ENCODE measurements at places on chromosomes 1 and 21. TPM values are rescaled to one million over a fixed set of nuclear protein-coding genes. Genes with fewer than 3 reads are reported as not detected.

- H3K4me1 ChIP-seq, result peaks cover 5% of the 10 kb centered on the region
- peaks cover 10% of the 10 kb centered on the region for H3K27me3 ChIP-seq
- H3K4me3 ChIP-seq, result peak overlapping the region; percentile 68
- H3K27ac ChIP-seq, result no peak overlapping the region
- no peaks in the 10 kb centered on the region for H3K36me3 ChIP-seq
These were observed 750 bp downstream of the RHOU start for GRCh38 chr1:228735871-228736586.

- H3K27ac ChIP-seq, result no peak overlapping the region
- DNase-seq, result no peak
- H3K4me3 ChIP-seq, result no peak overlapping the region
- H3K4me1 ChIP-seq, result peaks cover 2% of the 10 kb centered on the region
- H3K36me3 ChIP-seq, result no peaks in the 10 kb centered on the region
These were observed 30.2 kb downstream of the PLA2G4A start for GRCh38 chr1:186858923-186859322.

- no peak overlapping the region for H3K27ac ChIP-seq
- peaks cover 2% of the 10 kb centered on the region for H3K27me3 ChIP-seq
- H3K36me3 ChIP-seq, result no peaks in the 10 kb centered on the region
- peaks cover 77% of the 10 kb centered on the region for H3K4me1 ChIP-seq
These were observed 14.1 kb upstream of the IL10 start for GRCh38 chr1:206786212-206786886.

- H3K27ac ChIP-seq, result no peak overlapping the region
- no peak for DNase-seq
- no peaks in the 10 kb centered on the region for H3K4me1 ChIP-seq
- no peaks in the 10 kb centered on the region for H3K36me3 ChIP-seq
- H3K4me3 ChIP-seq, result no peak overlapping the region
These were observed 9.2 kb upstream of the ARF1 start for GRCh38 chr1:228073061-228073856.

DNA sequence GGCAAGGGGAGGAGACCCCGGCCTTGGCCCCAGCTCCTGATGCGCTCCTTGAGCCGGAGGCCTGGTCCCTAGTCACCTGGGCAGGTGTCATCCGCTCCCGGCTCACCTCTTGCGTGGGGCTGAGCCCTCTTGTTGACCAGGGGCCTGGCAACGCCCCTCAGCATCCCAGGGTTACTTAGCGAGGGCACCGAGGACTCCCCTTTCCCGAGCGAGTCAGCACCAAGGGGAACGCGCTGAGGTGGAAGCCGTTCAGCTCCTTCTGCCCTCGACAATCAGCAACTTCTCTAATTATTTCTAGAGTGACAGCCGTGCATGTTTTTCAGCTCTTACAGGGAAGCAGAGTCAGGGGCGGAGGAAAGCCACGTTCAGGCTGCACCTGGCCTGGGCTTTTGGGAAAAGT is 522 bp downstream of the SLC45A1 start:
- peaks cover 7% of the 10 kb centered on the region for H3K4me1 ChIP-seq
- no peak overlapping the region for H3K27ac ChIP-seq
- H3K27me3 ChIP-seq, result peaks cover 28% of the 10 kb centered on the region
- H3K36me3 ChIP-seq, result no peaks in the 10 kb centered on the region
- no peak for DNase-seq

DNA sequence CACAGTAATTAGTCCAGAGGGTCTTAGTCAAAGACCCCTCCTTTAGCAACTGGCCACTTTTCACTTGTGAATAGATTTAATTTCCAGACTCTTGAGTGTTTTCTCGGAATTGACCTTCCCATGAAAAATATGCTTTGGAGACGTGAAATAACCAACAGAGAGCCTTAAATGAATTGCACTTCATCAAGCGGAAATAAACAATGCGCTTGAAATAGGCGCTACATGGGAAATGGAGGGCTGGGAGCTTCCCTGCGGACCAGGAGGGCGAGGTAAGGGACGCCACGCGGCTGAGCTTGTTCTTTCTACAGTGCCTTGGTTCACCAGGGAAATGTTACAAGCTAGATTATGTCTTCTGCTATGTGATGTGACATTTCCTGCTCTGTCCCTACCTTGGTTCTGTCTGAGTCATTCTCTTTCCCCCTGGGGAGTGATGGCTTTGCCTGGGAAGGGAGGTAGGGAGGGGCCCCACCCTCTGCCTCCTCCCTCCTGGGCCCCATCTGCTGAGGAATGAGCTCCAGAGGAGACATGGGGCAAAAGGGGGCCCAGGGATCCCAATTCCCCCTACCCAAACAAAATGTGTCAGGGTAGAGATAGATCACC is 619.3 kb downstream of the PTPRU start:
- DNase-seq, result no peak
- no peak overlapping the region for H3K27ac ChIP-seq
- peaks cover 1% of the 10 kb centered on the region for H3K27me3 ChIP-seq
- H3K4me3 ChIP-seq, result no peak overlapping the region

GRCh38 chr1:119787776-119788175 is 19.1 kb upstream of the HMGCS2 start:
- H3K27me3 ChIP-seq, result no peaks in the 10 kb centered on the region
- H3K27ac ChIP-seq, result no peak overlapping the region
- H3K4me1 ChIP-seq, result peaks cover 17% of the 10 kb centered on the region
- H3K36me3 ChIP-seq, result no peaks in the 10 kb centered on the region
- no peak overlapping the region for H3K4me3 ChIP-seq

GRCh38 chr1:153429266-153430165 is 13.2 kb downstream of the S100A7A start:
- H3K4me1 ChIP-seq, result no peaks in the 10 kb centered on the region
- no peak overlapping the region for H3K27ac ChIP-seq
- H3K36me3 ChIP-seq, result no peaks in the 10 kb centered on the region
- peaks cover 6% of the 10 kb centered on the region for H3K27me3 ChIP-seq
- DNase-seq, result no peak
- H3K4me3 ChIP-seq, result no peak overlapping the region

GRCh38 chr1:158095737-158096335 is 84.9 kb upstream of the CD1D start:
- no peaks in the 10 kb centered on the region for H3K4me1 ChIP-seq
- no peaks in the 10 kb centered on the region for H3K27me3 ChIP-seq
- H3K36me3 ChIP-seq, result no peaks in the 10 kb centered on the region
- H3K4me3 ChIP-seq, result no peak overlapping the region
- peak; percentile 56 for DNase-seq

GRCh38 chr1:107829036-107829770 is 135.8 kb downstream of the VAV3 start:
- peaks cover 2% of the 10 kb centered on the region for H3K36me3 ChIP-seq
- H3K4me3 ChIP-seq, result no peak overlapping the region
- peak; percentile 14 for DNase-seq
- no peaks in the 10 kb centered on the region for H3K27me3 ChIP-seq

DNA sequence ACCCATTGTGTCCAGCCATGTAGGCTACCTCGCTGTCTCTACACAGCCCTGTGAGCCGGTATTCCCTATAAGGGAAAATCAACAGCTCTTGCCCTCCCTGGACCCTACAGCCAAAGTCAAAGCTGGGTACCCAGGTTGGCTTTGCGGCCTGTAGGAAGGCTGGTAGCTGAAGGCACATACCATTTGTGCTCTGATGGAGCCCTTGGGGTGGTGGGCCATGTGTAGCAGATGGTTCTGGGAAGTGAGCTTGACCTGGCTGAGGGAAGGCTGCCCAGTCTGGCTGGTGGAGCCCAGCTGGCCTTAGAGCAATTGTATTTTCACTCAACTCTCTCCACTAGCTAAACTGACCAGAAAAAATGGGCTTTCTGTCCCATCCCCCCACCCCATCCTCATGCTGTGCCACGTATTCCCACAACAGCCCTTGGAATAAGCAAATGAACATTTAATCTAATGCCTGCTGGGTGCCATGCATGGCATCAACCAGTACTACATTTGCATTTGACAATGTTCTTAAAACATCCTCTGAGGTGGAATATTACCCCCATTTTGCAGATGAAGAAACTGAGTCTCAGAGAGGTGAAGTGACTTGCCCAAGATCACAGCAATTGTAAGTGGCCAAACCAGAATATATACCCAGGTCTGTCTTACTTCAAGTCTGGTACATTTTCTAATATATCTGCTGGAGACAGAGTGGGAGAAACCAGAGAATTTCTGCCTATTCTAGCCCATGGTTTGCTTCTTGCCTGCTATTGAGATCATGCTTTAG is 56.8 kb downstream of the NDUFS5 start:
- DNase-seq, result no peak
- peak overlapping the region; percentile 42 for H3K4me3 ChIP-seq

- H3K27ac ChIP-seq, result peak overlapping the region; percentile 71
- H3K36me3 ChIP-seq, result no peaks in the 10 kb centered on the region
- H3K4me1 ChIP-seq, result peaks cover 45% of the 10 kb centered on the region
- no peaks in the 10 kb centered on the region for H3K27me3 ChIP-seq
- DNase-seq, result peak; percentile 23
- no peak overlapping the region for H3K4me3 ChIP-seq
These were observed 194.6 kb downstream of the ST6GALNAC3 start for GRCh38 chr1:76269155-76269554.

- no peak for DNase-seq
- no peak overlapping the region for H3K27ac ChIP-seq
- peaks cover 18% of the 10 kb centered on the region for H3K27me3 ChIP-seq
These were observed 464.2 kb downstream of the PTPRU start for GRCh38 chr1:29700491-29700890.

DNA sequence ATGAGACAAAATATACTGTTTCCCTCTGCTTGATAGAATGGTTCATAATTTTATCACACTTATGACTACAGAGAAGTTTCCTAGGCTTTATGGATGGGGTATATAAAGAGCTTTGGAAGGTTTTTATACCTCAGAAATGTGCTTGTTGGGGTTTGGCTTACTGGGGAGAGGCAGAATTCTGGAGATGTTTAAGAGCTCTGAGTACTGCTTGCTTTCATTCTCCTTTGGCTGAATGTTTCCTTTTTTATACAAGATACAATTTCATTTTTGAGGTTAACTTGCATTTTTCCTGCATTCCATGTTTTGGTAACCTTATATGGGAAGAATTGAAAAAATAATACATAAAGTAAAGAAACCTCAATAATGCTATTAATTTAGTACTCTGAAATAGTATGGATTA is 157.7 kb upstream of the COL11A1 start:
- H3K4me1 ChIP-seq, result no peaks in the 10 kb centered on the region
- H3K4me3 ChIP-seq, result no peak overlapping the region

- H3K4me3 ChIP-seq, result no peak overlapping the region
- no peak overlapping the region for H3K27ac ChIP-seq
These were observed 51.1 kb downstream of the KCNJ6 start for GRCh38 chr21:37865156-37865555.

DNA sequence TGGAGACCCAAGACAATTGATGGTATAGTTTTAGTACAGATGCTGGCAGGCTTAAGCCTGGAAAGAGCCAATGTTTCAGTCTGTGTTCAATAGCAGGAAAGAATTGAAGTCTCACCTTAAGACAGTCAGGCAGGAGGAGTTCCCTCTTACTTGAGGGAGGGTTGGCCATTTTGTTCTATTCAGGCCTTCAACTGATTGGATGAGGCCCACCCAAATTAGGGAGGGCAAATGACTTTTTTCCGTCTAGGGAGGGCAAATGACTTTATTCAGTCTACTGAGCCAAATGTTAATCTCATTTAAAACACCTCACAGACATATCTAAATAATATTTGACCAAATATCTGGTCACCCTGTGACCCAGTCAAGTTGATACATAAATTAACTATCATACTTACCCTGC is 31.4 kb upstream of the ELAVL4 start:
- H3K27me3 ChIP-seq, result peaks cover 1% of the 10 kb centered on the region
- H3K36me3 ChIP-seq, result no peaks in the 10 kb centered on the region
- no peak for DNase-seq
- H3K27ac ChIP-seq, result no peak overlapping the region
- no peaks in the 10 kb centered on the region for H3K4me1 ChIP-seq

DNA sequence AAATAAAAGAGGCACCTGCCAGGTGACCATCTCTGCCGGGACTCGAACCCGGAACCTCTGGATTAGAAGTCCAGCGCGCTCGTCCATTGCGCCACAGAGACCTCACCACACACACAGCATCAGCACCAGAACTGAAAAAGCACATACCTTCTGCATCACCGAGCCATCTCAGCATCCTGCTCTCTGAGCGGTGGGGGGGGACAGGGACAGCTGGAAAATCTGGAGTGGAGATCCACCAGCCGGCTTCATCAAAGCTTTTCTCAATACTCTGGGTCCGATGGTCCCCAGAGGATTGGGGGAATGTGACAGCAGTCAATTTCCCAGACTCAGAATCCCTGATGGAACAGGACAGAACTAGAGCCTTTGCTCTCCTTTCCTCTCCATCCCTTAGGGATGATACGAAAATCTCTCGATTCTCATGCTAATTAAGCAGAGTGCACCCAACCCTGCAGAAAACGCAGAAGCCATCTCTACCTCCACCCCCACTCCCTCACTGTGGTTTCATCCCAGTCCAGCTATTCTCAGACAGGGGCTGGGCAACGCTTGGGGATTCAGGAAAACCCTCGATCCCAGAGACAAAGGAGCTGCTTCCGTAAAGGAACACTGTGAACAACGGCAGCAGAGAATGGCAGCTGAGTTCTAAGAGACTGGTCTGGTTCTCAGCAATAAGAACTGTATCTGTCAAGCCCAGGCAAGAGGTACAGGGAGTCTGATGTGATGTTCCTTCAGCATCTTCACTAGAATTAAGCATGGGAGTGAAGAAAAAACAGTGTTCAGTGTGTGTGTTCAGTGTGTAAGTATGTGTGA is 29.6 kb upstream of the CADM3 start:
- H3K27me3 ChIP-seq, result peaks cover 27% of the 10 kb centered on the region
- H3K4me1 ChIP-seq, result no peaks in the 10 kb centered on the region
- no peaks in the 10 kb centered on the region for H3K36me3 ChIP-seq
- no peak overlapping the region for H3K4me3 ChIP-seq

GRCh38 chr1:165899461-165899941 is 72.1 kb downstream of the UCK2 start:
- H3K4me1 ChIP-seq, result peaks cover 6% of the 10 kb centered on the region
- H3K27me3 ChIP-seq, result no peaks in the 10 kb centered on the region
- peaks cover 44% of the 10 kb centered on the region for H3K36me3 ChIP-seq
- DNase-seq, result no peak
- no peak overlapping the region for H3K4me3 ChIP-seq
- no peak overlapping the region for H3K27ac ChIP-seq

- no peak overlapping the region for H3K27ac ChIP-seq
- no peaks in the 10 kb centered on the region for H3K36me3 ChIP-seq
- H3K27me3 ChIP-seq, result peaks cover 3% of the 10 kb centered on the region
- H3K4me3 ChIP-seq, result no peak overlapping the region
These were observed 96.2 kb upstream of the WLS start for GRCh38 chr1:68328490-68328889.

DNA sequence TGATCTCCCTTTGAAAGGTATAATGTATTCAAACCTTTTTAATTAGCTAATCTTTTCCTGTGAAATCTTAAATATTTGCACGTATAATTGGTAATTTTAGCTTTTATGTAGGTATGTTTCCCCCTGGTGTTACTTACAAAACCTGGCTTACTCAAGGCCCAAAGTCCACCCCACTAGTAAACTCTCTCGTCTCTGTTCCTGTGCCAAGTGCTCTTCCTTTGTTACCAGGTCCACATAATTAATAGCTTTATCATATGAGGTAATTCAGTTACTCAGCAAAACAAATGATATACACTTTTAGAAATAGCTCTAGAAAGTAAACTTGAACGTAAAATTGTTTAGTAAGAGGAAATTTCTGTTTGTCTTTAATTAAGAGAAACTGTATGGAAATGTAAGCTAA is 36.7 kb downstream of the NFIA start:
- H3K27ac ChIP-seq, result no peak overlapping the region
- no peak for DNase-seq
- no peaks in the 10 kb centered on the region for H3K36me3 ChIP-seq
- no peaks in the 10 kb centered on the region for H3K4me1 ChIP-seq

Gene IGFN1
- not detected for total RNA-seq

Gene COL6A1
- 4.1 TPM for total RNA-seq

Gene OSCP1
- total RNA-seq, result 1.5 TPM

Gene S100B
- 2.7 TPM for total RNA-seq

Gene CA6
- 3.9 TPM for total RNA-seq

Gene CD53
- 257 TPM for total RNA-seq

Gene LCE1E
- not detected for total RNA-seq

Gene OSBPL9
- 56.1 TPM for total RNA-seq

Measured in activated CD8-positive, alpha-beta T cell treated with anti-CD3 and anti-CD28 coated beads for 36 hours (primary cell).